ENCODE measurements at places on chromosomes 16 and 17.

- DNase-seq: no peak
Observed at GRCh38 chr17:49441578-49441977, 26.9 kb upstream of the PHB1 start.

DNA sequence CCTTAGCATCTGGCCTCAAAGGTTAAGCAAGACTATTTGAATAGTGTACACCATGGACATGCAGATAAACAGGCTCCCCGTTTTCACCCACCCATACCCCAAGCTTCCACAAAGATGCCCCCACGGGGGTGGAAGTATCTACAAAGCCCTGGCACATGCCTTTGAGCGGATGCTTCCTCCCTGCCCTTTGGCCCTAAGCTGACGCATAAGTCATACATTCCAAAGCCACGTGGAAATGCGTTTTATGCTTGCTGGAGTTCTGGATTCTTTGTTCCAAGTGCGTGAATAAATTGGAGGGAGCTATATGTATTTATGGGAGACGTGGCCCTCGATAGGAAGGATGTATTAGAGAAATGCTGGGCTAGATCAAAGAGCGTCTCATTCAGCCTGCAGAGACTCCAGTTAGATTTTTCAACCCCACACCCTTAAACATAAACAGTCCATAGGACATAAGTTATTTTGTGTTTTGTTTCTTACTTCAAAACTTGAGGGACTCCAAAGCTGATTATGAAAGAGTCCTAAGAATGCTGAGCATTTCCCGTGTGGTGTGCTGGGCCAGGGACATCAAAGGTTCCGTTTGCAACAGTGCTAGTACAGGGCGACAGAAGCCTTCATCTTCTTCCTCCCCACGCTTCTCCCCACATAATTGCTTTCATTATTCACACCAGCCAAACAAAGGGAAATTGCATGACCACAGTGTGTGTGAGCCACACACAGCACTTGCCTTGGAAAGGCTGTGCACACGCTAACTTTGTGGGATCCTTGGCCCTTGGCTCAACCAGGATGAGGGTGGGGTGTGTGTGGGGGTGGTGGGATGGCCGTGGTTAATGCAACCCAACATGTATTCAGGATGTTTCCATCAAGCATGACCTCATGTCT, 73.6 kb downstream of the WIPI1 start:
- DNase-seq: peak; percentile 70

GRCh38 chr17:31721291-31722025, 137.6 kb downstream of the COPRS start:
- no peak for DNase-seq

GRCh38 chr17:71327376-71328059, 793.3 kb upstream of the SOX9 start:
- DNase-seq: peak; percentile 58

DNA sequence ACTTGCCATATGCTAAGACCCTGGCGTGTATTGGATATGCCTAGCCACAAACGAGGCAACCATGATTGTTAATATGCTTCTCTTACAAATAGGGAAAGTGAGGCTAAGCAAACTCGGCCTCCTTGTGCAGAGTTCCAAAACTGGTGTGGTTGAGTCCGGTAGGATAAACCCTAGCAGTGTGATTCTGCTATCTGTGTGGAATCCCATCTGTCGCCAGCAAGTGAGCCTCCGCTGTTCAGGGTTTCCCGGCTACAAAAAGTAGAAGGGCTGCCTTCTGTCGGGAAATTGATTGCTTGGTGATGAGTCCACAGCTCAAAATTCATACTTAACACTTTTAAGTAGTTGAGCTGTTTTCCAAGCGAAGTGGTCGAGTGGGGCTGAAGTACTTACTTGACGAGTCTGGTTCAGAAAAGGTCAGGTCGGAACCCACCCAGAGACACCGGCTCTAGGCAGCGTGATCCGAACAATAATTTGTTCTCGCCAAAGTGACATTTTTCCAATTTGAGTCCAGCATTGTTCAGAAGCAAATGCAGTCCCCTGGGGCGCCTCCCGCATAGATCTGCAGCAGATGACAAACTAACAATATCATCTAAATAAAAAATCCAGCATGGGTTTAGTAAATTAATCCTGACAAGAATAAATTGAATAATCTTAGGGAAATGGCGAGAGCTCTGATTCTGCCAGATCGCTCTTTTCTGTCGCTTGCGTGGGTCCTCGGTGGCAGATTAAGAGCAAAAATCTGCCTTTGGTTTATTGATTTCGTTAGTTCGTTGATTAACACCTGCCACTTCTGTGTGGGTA, 686.7 kb upstream of the RBFOX1 start:
- DNase-seq: no peak

DNA sequence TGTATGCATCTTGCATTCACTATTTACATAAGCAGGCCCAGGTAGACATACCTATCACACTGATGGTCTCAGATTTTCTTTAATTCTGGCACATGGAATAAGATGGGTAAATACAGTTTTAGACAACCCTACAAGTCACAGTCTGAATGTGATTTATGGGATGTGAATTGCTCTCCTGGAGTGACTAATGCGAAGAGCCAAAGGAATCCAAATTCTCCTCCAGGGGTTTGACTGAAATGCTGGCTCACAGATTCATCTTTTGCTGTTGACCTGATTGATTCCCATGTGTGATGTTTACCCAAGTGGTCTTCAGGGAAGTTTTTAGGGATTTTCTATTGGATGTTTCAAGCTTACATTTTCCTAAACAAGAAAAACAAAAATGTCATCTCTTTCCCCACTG, 277.9 kb upstream of the MON1B start:
- DNase-seq: no peak

GRCh38 chr16:11073407-11073999, 129.1 kb downstream of the CLEC16A start:
- DNase-seq: no peak

DNA sequence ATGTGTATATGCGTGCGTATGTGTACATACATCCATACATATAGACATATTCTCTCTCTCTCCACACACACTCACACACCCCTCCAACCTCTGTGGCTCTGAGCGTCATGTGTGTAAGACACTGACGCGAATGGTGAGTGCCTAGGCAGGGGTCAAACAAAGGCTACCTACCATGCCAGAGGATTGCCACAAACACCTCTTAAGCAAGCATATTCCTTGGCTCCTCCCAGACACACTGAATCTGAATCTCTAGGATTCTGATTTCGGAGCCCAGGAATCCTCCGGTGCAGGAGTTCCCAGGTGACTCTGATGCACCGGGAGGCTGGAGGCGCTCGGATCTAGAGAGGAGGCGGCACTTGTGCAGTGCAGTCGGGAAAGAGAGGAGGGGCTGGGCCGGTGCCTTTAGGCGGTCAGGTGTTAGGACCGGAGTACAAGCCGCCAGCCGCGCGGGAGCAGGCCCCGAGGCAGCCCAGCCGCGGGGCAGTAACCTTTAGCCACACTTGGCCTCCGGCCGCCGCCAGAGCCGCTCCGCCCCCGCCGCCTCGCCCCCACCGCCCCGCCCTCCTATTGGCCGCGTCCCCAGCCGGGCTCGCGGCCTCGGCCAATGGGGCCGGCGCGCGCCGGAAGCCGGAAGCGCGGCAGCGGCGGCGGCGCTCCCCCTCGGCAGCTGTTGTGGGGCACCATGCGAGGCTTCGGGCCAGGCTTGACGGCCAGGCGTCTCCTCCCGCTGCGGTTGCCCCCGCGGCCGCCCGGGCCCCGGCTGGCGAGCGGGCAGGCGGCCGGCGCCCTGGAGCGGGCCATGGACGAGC, at the start of gene MLYCD:
Gene MLYCD (plus strand): TSS at position 653 of the 809 bp plus-strand sequence. CDS start 30 bp downstream, at position 683.
- DNase-seq: peak; percentile 97

GRCh38 chr17:8154608-8155155, 2.5 kb upstream of the PER1 start:
- no peak for DNase-seq

GRCh38 chr17:6046931-6047330, 23.2 kb upstream of the WSCD1 start:
- DNase-seq: no peak

GRCh38 chr17:40997361-40997760, 2.3 kb downstream of the KRTAP3-2 start:
- no peak for DNase-seq

GRCh38 chr17:19453296-19453695, 42.3 kb downstream of the RNF112 start:
- no peak for DNase-seq

DNA sequence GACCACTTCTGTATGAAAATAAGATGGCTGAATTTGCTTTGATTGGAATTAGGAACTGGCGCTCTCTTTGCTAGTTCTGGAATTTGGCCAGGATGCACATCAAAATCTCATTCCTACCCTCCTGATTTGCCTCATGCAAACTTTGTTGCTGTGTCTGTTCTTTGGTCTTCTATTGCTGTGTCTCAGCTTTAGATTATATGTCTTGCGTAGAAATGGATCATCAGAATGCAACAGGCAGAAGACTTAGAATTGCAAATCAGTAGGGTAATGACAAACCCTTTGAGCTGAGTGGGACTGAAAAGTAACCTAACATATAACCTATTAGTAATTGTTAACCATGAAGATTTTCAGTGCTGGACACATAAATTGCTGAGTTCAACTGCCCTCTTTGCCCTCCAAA, 30.3 kb downstream of the RAD51C start:
- no peak for DNase-seq

GRCh38 chr16:89397331-89397861, 93.0 kb downstream of the ANKRD11 start:
- no peak for DNase-seq

DNA sequence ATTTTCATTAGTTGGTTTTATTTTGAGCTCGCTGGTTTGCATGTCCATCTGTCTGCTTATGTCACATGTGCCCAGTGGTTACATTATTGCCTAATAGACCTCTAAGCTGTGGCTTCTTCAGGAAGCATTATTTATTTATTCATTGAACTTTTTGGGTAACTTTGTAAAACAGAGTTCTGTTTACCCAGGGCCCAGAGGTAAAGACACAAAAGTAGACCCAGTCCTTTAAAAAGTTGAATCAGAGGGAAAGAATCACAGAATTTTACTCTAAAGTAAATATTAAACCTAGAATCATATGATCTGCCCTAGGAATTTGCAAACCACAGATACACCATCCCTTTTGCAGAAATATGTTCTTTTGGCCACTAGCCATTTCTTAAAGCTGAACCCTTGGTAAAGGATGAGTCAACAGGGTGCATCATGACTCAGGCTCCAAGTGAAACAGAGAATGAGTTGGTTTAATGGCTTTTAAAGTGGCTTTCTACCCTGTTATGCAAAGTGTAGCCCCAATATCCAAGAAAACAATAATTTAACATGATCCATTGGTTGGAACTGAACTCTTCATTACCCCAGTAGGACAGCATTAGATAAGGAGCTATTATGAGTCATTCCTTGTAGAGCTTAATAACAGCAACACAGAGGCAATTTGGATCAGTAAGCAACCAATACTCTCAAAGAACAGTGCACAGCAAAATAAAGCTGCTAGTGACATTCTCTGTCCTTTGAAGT, 236.3 kb downstream of the KCNJ2 start:
- DNase-seq: peak; percentile 85
